Tibial artery (tissue), 4 donors: ENCODE measurements at places on chromosomes 6 and 20.

- no peak for DNase-seq
Measured at GRCh38 chr20:16759181-16759563, 11.0 kb downstream of the OTOR start.

GRCh38 chr20:33372993-33373441 lies 28.3 kb downstream of the CDK5RAP1 start:
- no peak for DNase-seq

GRCh38 chr6:157486572-157486971 lies 105.6 kb downstream of the ZDHHC14 start:
- no peak for DNase-seq

- DNase-seq = no peak
Measured at GRCh38 chr20:6739406-6739805, 28.1 kb upstream of the BMP2 start.

DNA sequence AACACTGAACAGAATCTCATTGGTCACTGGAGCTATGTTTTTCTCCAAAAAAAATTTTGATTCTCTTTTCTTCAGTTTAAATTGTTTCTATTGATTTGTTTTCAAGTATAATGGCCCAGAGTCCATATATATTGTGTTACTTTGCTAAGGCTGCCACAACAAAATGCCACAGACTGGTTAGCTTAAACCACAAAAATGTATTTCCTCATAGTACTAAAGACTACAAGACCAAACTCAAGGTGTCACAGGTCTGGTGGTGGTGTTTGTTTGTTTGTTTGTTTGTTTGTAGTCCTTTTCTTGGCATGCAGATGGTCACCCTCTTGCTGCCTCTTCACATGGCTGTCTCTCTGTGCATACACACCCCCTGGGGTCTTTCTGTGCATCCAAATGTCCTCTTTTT lies 34.0 kb downstream of the BMP5 start:
- DNase-seq = no peak

- no peak for DNase-seq
Measured at GRCh38 chr6:51024126-51024525, 205.5 kb downstream of the TFAP2B start.

GRCh38 chr20:17233626-17234025 lies 6.8 kb downstream of the PCSK2 start:
- DNase-seq = no peak

DNA sequence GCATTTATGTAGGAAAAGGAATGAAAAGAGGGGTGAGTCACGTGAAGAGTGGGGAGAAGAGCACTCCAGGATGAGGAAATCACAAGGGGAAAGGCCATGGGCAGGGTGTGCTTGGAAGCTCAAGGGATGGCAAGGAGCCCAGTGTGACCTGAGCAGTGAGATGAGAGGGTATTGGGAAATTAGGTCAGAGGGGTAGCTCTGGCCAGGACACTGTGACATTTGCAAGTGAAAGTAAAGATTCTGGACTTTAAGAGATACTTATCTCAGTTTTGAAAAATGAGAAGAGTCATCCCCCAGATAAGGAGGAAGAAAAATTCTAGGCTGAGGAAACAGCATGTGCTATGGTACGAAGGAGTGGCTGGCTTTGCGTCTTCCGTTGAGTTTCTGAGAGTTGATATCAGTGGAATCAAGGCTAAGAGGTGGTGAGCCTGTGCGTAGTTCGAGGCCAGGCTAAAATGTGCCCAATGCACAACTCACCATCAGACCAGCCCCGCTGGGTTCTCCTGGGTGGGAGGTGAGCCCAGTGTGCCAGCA lies 79.9 kb downstream of the GCLC start:
- DNase-seq = peak; percentile 78

GRCh38 chr6:135901774-135902524 lies 50.4 kb downstream of the PDE7B start:
- DNase-seq = peak; percentile 75

- DNase-seq = no peak
Measured at GRCh38 chr20:16001286-16001685, 572.0 kb downstream of the KIF16B start.

GRCh38 chr6:6742535-6742934 lies 154.0 kb downstream of the LY86 start:
- DNase-seq = no peak

DNA sequence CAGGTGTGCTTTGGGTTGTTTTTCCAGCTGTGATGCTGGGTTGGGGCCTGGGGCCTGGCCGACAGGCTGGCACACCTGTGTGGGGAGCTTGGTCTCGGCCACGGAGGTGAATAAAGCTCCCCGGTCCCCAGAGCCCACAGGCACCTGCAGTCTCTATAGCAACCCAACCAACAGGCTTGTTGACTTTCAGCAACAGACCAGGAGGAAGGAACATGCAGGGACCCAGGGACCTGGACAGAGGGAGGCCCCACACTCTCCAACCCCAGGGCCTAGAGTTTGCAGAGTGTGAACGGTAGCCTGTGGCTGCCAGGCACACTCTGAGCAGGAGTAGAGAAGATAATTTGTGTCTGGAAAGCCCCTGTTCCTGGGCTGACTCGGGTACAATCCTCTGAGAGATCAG lies 14.6 kb upstream of the SYNJ2 start:
- no peak for DNase-seq

GRCh38 chr6:145733207-145733606 lies 2.1 kb downstream of the EPM2A start:
- DNase-seq = no peak

DNA sequence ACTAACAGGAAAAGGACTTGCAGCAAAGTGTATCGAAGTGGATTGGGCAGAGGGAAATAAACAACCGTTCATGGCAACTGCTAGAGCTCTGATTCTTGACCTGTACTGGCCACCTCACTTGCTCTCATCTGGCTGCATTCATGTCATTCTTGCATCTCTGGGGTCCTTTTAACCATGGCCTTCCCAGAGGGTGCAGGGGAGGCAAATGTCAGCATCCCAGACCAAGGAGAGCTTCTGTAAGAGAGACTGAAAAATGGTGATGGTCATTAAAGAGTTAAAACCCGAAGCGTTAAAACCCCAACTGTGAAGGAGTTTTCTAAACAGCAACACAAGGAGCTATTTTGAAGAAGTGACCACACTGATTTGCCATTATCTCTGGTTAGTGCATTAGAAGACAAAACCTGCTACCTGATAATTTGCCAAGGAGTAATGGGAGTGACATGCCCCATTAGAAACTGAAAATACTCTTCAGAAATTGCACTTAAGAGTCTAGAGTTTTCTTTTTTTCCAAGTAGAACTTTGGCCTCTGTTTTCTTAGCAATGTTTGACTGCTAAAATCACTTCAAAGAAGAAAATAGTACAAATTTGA lies 62.4 kb downstream of the APCDD1L start:
- DNase-seq = no peak

- DNase-seq = no peak
Measured at GRCh38 chr6:9523462-9523861, 891.4 kb downstream of the TFAP2A start.

DNA sequence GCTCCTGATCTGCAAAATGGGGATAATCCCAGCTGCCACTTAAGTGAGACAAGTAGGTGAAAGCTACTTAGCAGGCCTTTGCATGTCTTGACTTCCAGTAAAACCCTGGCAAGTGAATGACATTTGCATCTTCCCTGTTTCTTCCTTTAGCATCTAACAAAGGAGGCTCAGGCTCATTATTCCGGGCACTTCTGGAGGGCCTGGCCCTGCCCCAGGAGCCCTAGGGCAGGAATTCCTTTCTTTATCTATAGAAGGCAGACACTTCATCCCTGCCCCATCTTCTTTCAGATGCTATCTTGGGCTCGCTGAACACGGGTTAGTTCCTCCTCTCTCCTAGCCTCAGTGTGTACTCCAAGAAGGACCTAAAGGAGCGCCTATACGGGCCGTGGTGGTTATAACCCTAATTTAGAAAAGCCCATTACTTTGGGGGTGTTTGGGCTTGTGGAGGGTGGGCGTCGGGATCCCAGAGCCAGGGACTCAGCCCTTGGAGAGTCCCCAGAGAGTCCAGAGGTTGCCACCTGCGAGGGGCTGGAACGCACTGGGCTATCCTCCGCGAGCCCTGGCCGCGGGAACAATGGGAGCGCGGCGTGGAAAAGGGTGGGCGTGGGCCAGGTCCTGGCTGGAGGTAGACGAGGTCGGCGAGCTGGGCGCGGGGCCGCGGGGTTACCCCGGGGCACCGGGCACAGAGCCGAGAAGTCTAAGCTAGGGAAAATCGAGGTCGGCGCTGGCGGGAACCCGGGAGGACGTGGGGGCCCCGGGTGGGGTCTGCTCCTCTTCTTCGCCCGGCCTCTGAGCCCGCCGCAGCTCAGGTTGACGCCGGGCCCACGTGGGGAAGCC lies 62.8 kb upstream of the EPB41L1 start:
- no peak for DNase-seq

DNA sequence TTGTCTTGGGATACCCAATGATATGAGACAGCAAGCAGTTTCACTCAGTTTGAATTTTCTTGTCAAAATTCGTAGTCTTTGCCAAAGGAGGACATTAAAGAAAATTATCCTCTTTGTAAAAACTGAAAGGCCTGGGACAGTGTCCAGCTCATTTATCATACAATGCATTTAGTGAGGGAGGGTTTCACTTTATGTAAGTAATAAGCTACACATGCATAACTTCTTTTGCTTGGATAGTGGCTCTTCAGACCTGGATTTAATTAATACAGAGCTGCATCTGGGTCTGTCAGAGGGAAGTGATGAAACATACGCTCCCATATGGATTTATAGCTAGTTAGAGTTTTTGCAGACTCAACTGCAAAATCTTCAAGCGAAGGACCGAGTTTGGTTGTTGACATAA lies 175.6 kb downstream of the PHACTR1 start:
- no peak for DNase-seq

DNA sequence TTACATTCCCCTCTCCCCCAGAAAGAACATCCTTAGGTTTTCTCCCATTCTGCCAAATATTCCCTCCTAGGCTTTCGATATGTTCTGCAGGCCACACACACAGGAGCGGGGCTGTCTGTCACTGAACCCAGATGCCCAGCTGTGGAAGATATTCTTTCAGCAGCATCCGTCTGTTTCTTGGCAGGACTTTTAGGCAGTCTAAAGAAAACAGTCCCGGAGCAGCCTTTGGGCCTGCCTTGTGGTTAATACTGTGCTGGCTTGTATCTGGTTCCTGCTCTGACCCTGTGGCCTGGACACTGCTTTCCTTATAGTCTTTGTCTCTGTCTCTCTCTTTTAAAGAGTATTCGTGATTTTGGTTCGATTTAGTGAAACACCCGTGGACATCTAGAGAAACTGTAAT lies 94.6 kb upstream of the SUPT3H start:
- no peak for DNase-seq

- DNase-seq = no peak
Measured at GRCh38 chr6:30315156-30315555, 11.6 kb upstream of the TRIM39 start.
